ENCODE measurements at places on chromosomes 12 and 14.

GRCh38 chr12:95976416-95976832 is 19.7 kb downstream of the HAL start:
- DNase-seq, result no peak

DNA sequence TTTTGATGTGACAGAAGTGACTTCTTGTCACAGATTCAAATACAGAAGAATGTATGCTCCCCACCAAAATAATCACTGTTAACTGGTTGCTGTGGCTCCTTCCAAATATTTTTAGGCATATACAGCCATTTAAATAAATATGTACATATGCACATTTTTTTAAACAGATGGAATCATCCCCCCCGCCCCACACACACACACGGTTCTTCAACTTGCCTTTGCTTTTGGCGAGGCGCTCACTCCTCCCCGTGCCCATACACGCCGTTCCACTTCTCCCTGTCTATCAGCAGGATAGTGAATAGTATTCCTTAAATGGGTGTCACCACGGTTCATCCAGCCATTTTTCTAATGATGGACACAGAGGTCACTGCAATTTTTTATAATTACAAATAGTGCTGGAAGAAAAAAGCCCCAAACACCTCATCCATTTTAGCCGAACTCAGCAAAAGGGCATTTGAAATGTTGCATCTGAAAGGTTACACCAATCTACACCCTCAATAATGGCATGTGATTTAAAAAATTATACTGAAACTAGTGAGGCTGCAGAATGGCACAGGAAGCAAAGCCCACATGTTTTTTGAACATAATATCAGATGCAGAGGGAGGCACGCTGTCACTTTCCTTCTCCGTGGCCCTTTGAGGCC is 39.2 kb upstream of the MEG3 start:
- DNase-seq, result no peak

DNA sequence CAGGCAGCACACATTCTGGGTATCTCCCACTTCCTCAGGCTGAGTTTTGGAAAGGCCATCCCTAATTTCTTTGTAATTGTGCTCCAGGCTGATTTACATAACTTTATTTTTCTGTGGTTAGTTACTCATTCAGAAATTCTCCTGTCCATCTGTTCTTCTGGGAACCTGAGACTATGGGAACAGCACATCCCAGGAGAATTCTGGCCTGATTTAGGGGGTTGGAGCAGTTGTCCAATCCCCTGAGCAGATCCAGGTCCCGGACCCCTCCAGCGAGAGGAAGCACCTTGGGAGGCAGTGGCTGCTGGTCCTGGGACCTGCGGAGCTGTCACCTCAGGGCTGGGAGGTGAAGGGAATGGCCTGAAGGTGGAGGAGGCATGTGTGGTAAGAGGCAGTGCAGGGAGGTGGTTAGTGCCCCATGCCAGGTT is 40.4 kb downstream of the TSPAN9 start:
- no peak for DNase-seq

GRCh38 chr12:44551631-44552030 is 324.5 kb downstream of the NELL2 start:
- no peak for DNase-seq

DNA sequence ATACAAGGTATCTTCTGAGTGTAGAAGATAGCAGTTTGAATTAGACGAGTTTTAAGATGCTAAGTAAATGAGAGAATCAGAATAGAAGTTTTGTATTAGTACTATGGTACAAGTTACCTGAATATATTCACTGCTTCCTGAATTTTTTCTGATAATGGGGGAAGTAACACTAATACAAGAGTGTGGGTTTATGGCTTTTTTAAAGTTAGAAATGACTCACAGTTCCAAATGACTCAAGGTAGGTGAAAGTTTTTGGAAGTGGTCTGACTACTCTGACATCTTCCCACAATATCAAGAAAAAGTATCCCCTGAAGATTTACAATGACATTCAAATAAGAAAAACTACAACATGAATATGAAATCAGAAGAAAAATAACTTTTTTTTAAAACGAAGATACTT is 123.7 kb upstream of the GARIN6 start:
- no peak for DNase-seq

DNA sequence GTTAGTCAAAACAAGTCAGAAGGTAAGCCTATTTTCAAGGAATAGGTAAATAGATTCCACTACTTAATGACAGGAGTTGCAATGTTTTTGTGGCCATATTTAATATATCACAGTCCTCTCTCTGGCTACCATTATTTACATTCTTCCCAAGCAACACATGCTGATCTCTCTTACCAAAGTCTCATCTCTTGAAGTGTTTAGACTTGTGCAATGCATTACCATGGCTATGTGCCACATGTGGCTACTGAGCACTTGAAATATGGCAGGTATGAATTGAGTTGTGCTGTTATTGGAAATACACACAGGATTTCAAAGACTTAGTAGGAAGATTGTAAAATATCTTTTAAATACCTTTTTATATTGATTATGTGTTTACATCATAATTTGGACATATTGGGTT is 262.4 kb upstream of the PDE3A start:
- DNase-seq, result no peak

DNA sequence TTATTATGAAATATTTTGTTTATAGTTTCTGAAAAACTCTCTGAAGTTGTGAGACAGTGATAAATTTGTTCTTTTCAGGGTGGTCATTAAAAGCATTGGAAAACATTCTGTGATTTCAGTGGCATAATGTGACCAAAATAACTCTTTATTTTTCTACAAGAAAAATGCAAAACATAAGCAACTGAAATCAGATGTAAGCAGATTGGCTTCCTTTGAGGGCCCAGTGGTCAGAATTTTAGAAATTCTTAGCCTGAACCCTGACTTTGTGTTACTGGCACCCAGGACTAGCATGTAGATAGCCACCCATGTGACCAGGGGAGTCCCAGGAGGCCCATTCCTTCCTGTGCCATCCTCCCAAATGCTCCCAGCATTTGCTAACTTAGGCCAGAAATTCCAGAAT is 145.6 kb upstream of the SLC38A2 start:
- DNase-seq, result no peak

DNA sequence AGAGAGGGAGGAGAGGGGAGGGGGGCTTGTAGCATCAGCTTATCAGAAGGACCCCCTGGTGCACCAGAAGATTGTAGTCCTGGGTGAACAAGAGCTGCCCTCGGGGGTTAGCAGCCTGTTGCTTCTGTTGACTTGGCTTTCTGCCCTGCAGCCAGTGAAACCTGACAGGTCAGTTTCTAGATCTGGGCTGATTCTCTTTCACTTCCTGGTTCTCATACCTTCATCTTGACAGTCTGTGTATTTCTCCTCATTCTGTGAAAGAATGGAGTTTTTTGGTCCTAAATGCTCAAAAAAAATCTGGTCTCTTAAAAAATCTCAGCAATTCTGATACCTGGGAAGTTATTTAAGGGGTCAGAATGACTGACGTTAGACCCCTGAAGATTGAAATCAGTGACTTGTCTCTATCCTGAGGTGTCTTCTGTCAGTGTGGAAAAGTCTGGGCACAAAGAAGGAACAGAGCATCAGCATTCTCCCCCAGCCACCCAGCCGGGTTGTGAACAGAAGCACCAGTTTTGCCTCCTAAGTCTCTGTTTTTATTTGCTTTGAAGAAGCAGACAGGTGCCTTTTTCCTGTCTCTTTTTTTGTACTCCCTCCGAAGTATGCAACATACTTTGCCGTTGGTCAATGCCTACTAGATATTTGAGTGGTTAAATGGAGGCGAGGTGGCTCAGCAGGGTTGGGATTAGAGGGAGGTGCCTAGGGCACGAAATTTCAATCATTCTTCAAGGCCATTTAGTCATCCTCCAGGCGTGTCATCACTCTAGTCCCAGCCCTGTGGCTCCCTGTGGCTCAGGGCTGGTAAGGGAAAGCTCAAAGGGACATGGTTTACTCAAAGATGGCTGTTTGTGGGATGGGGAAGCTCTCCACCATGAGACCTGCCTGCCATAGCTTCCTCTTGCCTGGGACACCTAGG is 24.0 kb downstream of the TTC9 start:
- DNase-seq, result no peak

- no peak for DNase-seq
These were observed 404.4 kb downstream of the TRHDE start for GRCh38 chr12:72676556-72676955.

- DNase-seq, result no peak
These were observed 11.7 kb downstream of the TULP3 start for GRCh38 chr12:2902272-2902880.

DNA sequence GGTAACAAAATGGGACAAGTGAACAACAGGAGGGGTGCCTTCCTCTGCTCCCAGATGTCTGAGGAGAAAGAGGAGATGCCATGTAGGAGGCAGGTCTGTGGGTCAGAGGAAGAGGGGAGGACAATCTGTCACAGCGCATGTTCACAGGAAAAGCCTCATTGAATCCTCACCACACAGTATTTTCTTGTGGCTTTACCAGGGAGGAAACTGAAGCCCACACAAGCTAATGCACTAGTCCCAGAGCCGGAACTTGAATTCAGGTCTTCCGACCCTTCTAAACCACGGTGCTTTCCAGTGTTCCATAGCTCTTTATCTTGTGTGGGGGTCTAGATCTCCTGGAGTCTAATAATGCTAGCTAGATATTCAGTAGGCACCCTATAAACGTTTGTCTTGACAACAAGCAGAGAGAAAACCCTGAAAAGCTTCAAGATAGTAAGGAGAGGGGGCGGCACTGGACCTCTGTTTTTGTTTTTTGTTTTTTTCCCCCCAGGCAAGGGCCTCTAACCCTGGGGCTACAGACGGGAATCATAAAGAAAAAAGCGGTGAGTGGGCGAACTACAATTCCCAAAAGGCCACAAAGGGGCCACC is 371 bp upstream of the SHMT2 start:
- no peak for DNase-seq

- no peak for DNase-seq
These were observed 36.8 kb downstream of the IL31 start for GRCh38 chr12:122137229-122137628.

DNA sequence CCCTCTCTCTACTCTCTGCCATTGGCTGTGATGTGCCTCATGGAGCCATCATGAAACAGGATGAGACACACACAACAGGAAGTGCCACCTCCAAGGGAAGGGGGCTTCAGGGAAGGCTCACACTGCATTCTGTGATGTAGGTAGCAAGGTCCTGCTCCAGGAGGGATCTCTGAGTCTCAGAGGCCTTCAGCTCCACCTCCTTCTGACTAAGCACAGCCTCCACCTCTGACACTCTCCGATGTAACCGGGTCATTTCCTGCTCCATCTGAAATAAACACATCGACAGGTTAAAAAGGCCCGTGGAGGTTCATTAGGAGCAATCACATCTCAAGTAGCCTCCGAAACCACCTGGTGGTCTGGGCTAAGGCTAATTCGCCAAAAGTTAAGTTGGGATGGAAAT is 93.3 kb downstream of the CIT start:
- no peak for DNase-seq

DNA sequence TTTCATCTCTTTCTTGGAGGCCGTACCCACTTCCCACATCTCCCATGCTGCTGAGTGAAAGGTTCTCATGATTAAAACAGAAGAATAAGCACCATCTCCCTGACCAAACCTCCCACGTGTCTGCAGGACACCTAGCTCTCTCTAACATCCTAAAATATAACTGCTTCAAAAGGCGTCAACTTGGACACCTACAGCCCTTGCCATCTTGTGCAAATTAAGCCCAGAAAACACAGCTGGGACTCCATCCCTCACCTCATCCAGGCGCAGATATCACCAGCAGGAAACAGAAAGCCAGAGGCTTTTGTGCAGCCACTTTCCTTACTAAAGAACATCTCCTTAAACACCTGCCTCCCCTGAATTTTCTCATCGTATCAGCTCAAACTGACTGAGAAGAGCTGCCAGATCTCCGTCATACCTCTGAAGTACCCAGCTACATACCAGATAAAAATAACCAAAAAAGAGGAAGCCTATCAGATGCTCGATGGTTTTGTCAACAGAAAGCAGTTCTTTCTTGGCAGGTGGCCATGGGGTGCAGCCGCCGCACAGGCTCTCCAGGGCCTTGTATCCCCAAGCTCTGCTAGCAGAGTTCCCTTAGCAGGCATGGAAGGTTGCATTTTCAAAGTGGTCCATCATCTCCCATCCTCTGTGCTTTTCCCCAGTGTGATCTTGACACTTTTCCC is 28.8 kb downstream of the MAP3K9 start:
- DNase-seq, result no peak

GRCh38 chr14:79375356-79375755 is 835.9 kb downstream of the DIO2 start:
- DNase-seq, result no peak
